ENCODE measurements at places on chromosomes 16 and 17. TPM values are rescaled to one million over a fixed set of nuclear protein-coding genes. Genes with fewer than 3 reads are reported as not detected.

DNA sequence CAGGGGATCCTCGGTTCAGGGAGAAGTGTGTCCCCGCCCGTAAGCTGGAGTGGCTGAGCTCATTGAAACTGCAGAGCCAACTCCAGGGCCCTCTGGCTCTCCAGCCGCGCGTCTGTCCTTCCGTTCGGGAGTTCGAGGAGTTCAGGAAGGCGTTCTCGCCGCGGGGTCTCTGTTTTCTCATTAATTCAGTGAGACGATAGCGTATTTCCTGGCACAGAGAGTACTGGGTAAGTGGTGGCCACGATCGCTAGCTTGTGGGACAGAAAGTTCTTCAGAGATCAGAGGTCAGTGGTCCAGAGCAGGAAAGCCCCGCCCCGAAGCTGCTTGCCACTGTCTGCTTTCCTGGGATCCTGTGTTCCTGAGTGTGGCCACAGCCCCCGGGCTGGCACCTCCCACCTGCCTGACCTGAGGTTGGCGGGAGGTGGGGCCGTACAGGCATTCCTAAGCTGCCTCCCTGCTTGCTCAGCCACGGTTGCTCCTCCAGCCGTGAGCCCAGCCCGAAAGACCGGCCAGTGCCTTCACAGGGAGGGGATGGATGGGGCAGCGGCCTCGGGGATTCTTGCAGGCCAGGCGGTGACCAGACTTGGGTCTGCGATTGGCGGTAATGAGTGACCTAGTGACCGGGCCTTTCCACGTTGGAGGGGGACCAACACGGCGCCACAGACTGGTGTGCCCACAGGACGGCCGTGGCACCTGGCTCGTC, 8.9 kb downstream of the BAIAP2 start:
- no peak for DNase-seq

GRCh38 chr16:88885693-88886280, 19.3 kb upstream of the PABPN1L start:
- DNase-seq, result no peak

GPR179 gene
- 0.34 TPM for polyA plus RNA-seq

DNA sequence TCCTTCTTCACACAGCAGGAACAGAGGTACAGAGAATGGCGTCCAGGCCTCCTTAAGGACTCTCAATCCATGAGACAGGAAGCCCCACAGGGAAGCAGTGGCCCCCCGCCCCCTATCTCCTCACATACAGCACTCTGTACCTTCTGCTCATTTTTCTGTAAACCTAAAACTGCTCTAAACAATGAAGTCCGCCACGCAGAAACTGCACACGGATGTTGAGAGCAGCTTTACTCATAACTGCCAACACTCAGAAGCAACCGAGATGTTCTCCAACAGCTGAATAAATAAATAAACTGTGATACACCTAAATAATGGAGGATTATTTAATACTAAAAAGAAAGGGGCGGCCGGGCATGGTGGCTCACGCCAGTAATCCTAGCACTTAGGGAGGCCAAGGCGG, 9.9 kb downstream of the TBC1D16 start:
- no peak for DNase-seq

GRCh38 chr16:13307255-13307654, 405.9 kb downstream of the SHISA9 start:
- no peak for DNase-seq

DNA sequence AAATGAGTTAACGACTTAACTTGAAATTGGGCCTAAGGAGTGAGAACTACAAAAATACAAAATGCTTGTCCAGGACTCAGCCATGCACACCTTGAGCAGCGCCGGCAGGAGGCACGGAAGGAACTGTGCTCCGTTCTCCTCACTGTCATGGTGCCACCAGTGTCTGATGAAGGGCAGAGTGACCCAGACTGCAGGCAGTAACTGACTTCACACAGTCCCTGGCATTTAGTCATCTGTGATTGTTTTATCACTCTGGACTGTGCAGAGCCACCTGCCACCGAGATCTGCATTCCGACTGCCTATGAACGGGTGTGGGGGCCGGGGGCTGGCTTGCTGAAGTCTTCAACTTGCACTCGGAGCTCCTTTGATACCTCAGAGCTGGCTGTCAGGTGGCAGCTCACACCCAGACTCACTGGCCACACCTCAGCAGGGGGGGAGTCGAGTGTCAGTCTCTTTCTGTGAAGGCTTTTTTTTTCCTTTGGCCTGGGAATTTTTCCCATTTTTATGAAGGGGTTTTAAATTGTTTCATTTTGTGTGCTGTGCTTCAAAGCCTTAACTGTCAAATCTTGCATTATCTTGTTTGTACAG, 20.2 kb upstream of the ENDOV start:
- no peak for DNase-seq

RNPS1 gene
- 208 TPM for polyA plus RNA-seq

GRCh38 chr16:55045756-55046460, 115.2 kb downstream of the IRX5 start:
- DNase-seq, result no peak

ZC3H7A gene
- 139 TPM for polyA plus RNA-seq

SLC16A6 gene
- 0.77 TPM for polyA plus RNA-seq

IKZF3 gene
- 1.5 TPM for polyA plus RNA-seq

CBFA2T3 gene
- 5.7 TPM for polyA plus RNA-seq

DNA sequence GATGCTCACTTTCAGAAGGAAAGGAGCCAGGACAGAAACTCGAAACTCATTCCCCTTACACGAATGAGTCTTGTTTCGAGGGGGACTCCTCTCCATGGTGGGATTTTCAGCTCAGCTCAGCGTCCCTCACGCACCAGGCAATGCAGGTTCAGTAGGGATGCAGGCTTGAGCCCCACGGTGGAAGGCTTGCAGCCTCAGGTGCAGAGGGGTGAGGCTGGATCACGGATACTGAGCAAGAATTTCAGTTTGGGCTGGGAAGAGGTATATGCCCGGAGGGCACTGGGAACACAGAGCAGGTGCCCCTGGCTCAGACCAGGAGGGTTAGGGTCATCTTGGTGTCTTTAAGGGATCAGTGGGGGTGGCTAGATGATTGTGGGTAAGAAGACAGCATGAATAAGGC, 344.9 kb upstream of the TNRC6C start:
- DNase-seq, result no peak

CSH1 gene
- not detected for polyA plus RNA-seq

CPNE7 gene
- polyA plus RNA-seq, result 0.54 TPM

GRCh38 chr17:50603340-50603739, 31.3 kb upstream of the ABCC3 start:
- DNase-seq, result no peak

ABCC3 gene
- 82.4 TPM for polyA plus RNA-seq

TEX19 gene
- not detected for polyA plus RNA-seq

DNA sequence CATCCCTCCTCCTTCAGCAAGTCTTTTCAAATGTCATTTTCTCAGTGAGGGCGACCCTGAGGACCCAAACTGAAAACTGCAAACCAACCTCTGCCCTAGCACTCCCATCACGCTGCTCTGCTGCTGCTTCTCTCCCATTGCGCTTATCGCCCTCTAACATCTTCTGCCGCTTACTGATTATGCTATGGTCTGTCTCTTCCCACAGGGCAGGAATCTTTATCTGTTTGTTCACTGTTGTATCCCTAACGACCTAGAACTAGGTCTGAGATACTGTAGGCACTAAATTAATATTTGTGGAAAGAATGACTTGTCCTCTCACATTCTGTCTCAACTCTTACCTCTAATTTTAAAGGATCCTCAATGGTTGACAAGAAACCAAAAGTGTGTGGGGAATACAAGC, 12.5 kb downstream of the ZSCAN32 start:
- DNase-seq, result no peak

DNA sequence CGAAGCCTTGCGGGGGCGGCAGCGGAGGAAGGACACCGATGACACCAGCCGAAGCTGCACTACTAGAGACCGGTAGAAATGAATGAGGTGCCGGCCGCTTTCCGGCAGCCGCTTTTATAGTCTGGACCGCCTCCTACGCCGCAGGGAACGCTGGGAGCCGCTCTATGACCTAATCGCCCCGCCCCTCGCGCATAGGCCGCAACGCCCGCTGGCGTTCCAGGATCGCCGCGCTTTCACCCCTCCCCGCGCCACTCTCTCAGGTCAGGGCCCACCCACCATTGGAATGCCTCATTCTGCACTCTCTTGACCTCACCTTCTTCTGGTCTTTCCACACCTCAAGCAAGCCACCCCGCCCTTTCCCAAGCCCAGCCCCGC, at the start of gene DDX5:
Gene DDX5 (minus strand): TSS at position 89 of the 375 bp plus-strand sequence. CDS start 170 bp downstream, outside the sequence.
- peak; percentile 98 for DNase-seq

DNA sequence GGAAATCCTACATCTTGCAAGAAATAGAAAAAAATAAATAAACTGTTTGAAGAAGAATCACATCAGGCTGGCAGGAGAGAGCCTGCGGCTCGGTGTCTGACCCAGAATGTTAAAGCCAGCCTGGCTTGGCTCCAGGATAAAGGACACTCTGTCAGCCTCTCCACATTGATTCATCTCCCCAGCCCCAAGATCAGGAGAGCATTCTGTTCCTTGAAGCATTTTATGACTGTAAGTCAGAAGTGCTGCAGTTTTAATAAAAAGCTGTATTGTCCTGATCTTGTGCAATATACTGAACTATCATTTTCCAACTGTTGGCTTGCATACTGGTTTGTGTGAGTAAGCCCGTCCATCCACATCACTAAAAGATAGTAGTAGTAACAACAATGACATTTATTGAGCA, 426.6 kb downstream of the HAPSTR1 start:
- DNase-seq, result no peak

DNA sequence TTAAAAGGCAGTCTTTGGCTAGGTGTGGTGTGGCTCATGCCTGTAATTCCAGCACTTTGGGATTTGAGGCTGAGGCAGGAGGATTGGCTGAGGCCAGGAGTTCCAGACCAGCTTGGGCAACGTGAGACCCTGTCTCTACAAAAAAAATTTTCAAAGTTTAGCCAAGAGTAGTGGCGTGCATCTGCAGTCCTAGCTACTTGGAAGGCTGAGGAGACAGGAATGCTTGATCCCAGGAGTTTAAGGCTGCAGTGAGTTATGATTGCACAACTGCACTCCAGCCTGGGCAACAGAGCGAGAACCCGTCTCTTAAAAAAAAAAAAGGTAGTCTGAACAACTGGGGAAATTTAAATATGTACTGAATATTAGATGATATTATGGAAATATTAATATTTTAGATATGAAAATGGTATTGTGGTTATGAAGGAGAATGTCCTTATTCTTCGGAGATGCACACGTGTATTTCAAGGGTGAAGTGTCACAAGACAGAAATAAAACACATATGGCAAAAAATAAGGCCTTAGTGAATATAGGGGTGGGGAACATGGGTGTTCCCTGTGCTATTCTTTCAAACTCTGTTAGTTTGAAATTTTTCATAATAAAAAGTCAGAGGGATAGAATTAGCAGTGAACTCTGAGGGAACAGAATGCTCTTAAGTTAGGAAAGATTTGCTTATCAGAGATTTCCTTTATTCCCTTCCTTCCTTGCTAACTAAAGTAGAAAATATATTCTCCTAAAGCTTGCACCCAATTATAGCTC, 144.7 kb downstream of the CDK5R1 start:
- DNase-seq, result no peak

- DNase-seq, result no peak
Measured at GRCh38 chr17:62673614-62674362, 46.3 kb downstream of the MRC2 start.

DNA sequence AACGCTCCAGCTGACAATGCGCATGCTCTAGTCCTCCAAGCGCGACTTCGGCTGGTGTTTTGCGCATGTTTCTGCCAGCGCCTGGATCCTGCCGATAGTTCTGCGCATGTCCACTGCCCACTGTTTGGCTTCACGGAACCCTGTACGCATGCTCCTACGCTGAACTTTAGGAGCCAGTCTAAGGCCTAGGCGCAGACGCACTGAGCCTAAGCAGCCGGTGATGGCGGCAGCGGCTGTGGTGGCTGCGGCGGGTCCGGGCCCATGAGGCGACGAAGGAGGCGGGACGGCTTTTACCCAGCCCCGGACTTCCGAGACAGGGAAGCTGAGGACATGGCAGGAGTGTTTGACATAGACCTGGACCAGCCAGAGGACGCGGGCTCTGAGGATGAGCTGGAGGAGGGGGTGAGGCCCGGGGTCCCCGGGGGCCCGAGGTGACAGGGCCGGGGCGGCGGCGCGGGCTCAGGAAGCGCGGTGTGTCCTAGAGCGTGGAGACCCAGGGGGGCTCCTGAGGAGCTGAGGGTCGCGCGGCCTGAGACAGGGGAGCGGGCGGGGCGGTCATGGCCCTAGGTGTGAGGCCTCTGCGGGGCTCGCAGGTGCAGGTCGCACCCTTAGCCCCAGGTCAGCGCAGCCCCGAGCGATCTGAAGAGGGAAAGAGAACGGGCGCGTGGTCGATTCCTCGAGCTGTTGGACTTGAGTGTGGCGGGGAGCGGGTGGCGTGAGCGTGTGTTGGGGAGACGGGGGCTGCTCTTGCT, at the start of the genes RPS6KB1 and TUBD1:
Gene RPS6KB1 (plus strand): TSS at position 198 of the 752 bp plus-strand sequence. CDS start 64 bp downstream, at position 262.
Gene TUBD1 (minus strand): TSS at position 20 of the 752 bp plus-strand sequence. CDS start 1,941 bp downstream, outside the sequence.
- DNase-seq, result peak; percentile 98

- no peak for DNase-seq
Measured at GRCh38 chr16:28191364-28191960, 20.3 kb downstream of the XPO6 start.

GRCh38 chr16:88769617-88770460, 15.2 kb downstream of the PIEZO1 start:
- peak; percentile 70 for DNase-seq

DNA sequence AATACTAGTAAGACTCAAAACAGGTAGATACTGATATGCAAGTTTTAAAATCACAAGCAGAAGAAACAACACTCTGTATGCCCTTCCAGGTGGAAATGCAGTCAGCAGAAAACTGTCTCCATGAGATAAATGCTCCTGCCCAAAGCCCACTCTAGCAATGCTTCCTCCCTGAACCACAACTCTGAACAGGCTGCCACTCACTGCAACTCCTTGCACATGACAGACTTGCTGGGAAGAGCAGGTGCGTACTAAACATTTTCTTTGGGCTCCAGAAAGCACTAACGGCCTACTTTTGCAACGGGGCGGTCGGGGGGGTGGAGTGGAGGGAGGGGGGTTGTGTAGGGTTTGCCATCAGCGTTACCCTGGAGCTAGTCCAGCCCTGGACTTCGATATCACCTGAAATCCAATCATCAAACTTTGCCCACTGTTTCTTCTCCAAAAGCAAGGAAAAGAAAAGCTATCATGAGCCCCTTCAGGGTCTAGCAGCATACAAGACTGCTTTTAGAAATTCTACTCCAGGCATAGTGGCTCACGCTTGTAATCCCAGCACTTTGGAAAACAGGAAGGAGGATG, 46.1 kb downstream of the ANKRD11 start:
- no peak for DNase-seq

DNA sequence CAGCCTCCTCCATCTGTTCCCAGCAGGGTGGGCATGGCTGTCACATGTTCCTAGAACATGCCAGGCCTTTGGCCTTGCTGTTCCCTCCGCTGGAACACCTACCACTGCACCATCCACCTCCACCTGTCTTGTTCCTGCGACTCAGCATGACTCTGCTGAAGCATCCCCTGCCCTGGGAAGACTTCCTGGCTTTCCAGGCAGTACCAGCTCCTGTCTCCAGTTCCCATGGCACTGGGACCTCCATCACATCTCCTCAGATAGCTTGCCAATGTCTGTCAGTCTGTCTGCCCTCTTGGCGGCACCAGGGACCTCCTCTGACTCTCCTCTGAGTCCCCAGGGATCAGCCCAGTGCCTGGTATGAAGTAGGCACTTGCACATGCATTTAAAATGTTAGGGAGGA, 15.7 kb downstream of the PDP2 start:
- no peak for DNase-seq

LGALS9B gene
- not detected for polyA plus RNA-seq

GRCh38 chr16:8530752-8531384, 59.4 kb downstream of the TMEM114 start:
- DNase-seq, result no peak

ODAD4 gene
- 4.6 TPM for polyA plus RNA-seq

Measured in left lung (tissue), 14 donors.